Tibial nerve (tissue), 4 donors: ENCODE measurements at places on chromosomes 13 and 19. TPM values are rescaled to one million over a fixed set of nuclear protein-coding genes. Genes with fewer than 3 reads are reported as not detected.

DNA sequence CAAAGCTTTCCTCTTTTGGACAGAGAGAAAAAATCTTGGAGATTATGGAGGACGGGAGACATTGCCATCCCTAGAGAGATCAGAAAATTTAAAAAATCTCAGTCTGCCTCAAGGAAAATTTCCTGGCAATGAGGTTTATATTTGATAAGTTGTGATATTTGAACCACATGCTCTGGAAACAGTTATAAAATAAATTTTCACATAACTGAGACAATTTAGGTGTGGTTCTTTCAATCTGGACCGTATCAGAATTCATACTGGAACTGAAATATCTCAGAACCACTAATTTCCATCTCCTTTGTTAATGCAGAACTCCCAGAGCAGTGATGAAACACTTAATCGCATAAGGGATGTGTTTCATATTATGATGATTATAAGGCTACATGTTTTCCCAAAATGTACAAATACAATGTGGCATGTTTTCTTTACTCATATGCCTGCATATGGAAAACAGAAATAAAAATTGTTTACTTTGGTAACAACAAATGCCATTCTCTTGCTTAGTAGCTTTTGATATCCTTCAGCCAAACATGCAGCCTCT lies 13.7 kb downstream of the UBE2L5 start:
- H3K4me3 ChIP-seq = no peak overlapping the region
- H3K27ac ChIP-seq = no peak overlapping the region
- DNase-seq = no peak

DNA sequence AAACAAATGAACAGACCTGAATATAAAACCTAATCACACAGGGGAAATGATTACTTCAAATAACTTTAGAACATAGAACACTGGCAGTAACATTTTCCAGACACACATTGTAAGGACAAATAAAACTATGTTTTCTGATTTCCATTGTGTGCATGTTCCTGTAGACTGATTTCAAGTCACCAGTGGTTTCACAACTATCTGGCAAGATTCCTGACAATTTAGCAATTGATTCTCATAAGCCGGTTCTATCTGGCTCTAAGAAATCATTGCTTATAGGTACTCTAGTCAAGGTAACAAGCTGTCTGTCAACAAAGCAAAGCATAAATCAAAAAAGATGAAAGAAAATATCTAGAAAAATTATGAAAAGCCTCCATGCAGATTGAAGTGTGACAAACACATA lies 19.6 kb upstream of the PCCA start:
- no peak overlapping the region for H3K27ac ChIP-seq
- no peaks in the 10 kb centered on the region for H3K36me3 ChIP-seq
- no peaks in the 10 kb centered on the region for H3K4me1 ChIP-seq
- no peak overlapping the region for H3K4me3 ChIP-seq
- no peak for DNase-seq

DNA sequence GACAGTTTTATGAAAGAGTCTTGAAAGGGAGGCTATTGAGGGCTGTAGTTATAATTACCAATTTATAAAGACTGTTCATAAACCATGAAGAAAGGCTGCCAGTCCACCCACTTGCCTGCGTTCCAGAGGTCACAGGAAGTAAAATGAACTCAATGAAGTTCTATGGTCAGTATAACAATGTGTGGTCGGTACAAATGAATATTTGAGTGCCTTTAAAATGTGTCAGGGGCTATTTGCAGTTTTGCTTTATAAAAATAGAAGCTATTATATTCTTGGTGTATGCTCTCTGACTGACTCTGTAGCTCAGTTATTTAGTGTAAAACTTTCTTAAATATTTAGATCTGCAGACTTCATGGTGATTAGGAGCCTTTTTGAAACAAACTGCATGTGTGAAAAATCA lies 47.0 kb downstream of the ESD start:
- H3K36me3 ChIP-seq = peaks cover 47% of the 10 kb centered on the region
- no peaks in the 10 kb centered on the region for H3K4me1 ChIP-seq
- no peak overlapping the region for H3K4me3 ChIP-seq
- no peaks in the 10 kb centered on the region for H3K27me3 ChIP-seq
- H3K27ac ChIP-seq = peak overlapping the region; percentile 9

- no peaks in the 10 kb centered on the region for H3K36me3 ChIP-seq
- no peaks in the 10 kb centered on the region for H3K4me1 ChIP-seq
- H3K27ac ChIP-seq = no peak overlapping the region
- H3K4me3 ChIP-seq = no peak overlapping the region
- H3K27me3 ChIP-seq = no peaks in the 10 kb centered on the region
Measured at GRCh38 chr13:96860882-96861281, 133.4 kb downstream of the OXGR1 start.

DNA sequence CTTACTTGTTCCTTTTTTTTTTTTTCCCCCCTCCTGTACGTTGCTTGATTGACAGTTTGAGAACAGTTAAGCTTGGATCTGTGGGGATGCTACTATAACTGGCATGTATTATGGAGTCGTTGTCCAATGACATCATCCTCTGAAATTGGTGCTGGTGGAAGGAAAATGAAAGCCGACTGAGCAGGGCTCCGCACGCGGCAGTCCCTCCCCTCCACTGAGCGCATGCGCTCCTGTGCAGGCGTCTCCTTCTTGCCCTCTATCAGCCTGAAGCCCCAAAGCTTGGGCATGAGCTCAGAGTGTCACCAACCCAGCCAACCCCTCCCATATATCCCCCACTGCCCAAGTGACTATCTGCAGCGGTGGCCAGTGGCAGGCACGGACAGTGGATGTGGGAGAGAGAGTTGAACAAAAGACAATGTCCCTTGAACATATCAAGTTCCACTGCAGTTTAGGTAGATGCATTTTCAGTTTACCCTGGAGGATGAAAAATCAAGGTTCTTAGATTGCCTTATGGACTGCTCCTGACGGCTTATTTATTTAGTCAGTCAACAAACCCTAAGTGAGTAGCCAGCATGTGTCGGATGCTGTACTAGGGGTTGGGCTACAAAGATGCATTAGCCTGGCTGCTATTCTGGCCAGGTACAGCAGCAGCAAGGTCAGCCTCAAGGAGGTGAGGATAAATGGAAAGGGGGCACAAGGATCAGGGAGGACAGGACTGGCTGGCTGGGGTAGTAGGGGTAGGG lies 20.8 kb downstream of the MBNL2 start:
- no peaks in the 10 kb centered on the region for H3K27me3 ChIP-seq
- H3K4me3 ChIP-seq = no peak overlapping the region
- no peak for DNase-seq
- peak overlapping the region; percentile 34 for H3K27ac ChIP-seq
- H3K4me1 ChIP-seq = no peaks in the 10 kb centered on the region

DNA sequence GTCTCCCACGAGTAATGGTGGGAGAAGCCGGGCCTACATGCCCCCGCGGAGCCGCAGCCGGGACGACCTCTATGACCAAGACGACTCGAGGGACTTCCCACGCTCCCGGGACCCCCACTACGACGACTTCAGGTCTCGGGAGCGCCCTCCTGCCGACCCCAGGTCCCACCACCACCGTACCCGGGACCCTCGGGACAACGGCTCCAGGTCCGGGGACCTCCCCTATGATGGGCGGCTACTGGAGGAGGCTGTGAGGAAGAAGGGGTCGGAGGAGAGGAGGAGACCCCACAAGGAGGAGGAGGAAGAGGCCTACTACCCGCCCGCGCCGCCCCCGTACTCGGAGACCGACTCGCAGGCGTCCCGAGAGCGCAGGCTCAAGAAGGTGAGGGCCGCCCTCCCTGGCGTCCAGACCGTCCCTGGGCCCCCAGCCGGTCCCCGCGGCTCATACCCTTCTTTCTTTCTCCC lies 1.4 kb upstream of the USF2 start:
- H3K4me1 ChIP-seq = peaks cover 16% of the 10 kb centered on the region
- H3K27me3 ChIP-seq = no peaks in the 10 kb centered on the region
- H3K27ac ChIP-seq = peak overlapping the region; percentile 76

GRCh38 chr13:38348861-38349389 lies 726 bp upstream of the UFM1 start:
- DNase-seq = no peak
- peak overlapping the region; percentile 92 for H3K4me3 ChIP-seq
- peak overlapping the region; percentile 83 for H3K27ac ChIP-seq
- H3K27me3 ChIP-seq = no peaks in the 10 kb centered on the region

GRCh38 chr19:10501971-10502523 lies 1.1 kb downstream of the KEAP1 start:
- peak; percentile 53 for DNase-seq
- H3K4me3 ChIP-seq = peak overlapping the region; percentile 99
- no peaks in the 10 kb centered on the region for H3K27me3 ChIP-seq

DNA sequence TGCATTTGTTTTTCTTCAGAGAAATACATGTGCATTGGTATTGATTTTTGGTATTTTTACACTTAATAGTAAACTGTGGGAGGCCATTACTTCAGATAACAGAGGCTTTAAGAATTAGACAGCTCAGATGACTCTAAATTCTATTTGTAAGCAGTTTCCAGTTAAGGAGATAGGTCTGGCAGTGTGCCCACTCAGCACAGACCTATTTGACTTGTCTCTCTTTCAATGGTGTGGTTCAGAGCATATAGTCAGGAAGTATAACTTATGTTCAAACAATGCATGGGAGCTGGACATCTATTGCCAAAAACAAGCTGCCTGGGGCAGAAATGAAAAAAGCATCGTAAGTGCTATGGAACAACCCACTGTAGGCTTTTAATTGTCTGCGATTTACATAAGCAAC lies 370.7 kb downstream of the HS6ST3 start:
- H3K27ac ChIP-seq = no peak overlapping the region
- DNase-seq = no peak
- no peak overlapping the region for H3K4me3 ChIP-seq

DNA sequence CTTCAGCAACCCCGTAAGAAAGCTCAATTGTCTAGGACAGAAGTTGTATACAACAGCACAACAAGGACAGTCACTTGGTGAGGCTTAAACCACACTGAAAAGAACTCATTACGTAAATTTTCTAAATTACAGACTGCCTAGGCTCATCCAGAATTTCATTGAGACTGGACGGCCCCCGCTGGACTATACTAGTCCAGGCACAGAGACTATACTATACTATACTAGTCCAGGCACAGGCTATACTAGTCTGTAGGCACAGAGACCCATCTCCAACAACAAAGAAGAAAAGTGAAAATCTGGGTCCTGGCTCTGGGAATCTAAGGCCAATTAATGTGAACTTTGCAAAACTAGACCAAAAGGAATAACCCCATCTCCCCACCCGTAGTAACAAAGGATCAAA lies 700 bp downstream of the ZNF816 start:
- peak overlapping the region; percentile 59 for H3K4me3 ChIP-seq
- no peaks in the 10 kb centered on the region for H3K27me3 ChIP-seq
- H3K27ac ChIP-seq = peak overlapping the region; percentile 29

DNA sequence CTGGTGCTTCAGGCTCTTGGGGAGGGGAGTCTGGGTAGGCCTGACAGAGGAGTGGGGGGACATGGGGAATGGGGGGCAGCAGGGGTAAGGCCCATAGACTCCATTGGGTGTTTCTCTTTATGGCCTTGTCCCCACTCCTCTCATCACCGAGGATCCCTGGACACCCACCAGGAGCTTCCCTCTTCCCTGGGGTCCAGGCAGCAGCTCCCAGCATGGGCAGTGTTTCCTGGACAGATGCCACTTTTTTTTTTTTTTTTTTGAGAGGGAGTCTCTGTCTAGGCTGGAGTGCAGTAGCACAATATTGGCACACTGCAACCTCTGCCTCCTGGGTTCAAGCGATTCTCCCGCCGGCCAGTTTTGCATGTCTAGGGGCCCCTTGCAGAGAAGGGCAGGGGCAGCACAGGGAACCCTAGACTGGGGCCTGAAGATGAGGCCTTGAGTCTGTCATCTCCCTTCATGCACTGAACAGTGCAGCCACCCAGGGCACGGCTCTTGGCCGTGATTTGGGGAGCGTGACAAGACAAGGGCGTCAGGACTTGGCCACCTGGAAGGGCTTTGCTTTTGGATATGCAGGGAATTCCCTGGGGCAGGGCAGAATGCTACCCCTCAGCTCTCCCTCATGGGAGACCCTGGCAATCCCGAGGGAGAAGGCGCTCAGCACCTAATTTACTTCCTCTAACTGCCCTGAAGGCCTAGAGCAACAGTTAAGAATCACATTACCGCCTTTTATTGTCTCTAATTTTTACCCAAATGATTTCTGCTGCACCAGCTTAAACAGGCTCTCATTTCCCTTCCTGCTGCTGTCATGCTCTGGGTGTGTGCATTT lies 213.9 kb upstream of the ZNF536 start:
- no peaks in the 10 kb centered on the region for H3K27me3 ChIP-seq
- H3K36me3 ChIP-seq = no peaks in the 10 kb centered on the region
- no peaks in the 10 kb centered on the region for H3K4me1 ChIP-seq
- no peak overlapping the region for H3K27ac ChIP-seq
- DNase-seq = no peak

- H3K27me3 ChIP-seq = no peaks in the 10 kb centered on the region
- DNase-seq = no peak
- no peaks in the 10 kb centered on the region for H3K36me3 ChIP-seq
- H3K4me1 ChIP-seq = no peaks in the 10 kb centered on the region
Measured at GRCh38 chr13:92842145-92842544, 384.5 kb upstream of the GPC6 start.

GRCh38 chr13:31090961-31091624 lies 70.6 kb downstream of the HSPH1 start:
- H3K4me3 ChIP-seq = no peak overlapping the region
- no peak for DNase-seq
- H3K4me1 ChIP-seq = no peaks in the 10 kb centered on the region
- H3K36me3 ChIP-seq = no peaks in the 10 kb centered on the region
- no peaks in the 10 kb centered on the region for H3K27me3 ChIP-seq
- H3K27ac ChIP-seq = no peak overlapping the region

DNA sequence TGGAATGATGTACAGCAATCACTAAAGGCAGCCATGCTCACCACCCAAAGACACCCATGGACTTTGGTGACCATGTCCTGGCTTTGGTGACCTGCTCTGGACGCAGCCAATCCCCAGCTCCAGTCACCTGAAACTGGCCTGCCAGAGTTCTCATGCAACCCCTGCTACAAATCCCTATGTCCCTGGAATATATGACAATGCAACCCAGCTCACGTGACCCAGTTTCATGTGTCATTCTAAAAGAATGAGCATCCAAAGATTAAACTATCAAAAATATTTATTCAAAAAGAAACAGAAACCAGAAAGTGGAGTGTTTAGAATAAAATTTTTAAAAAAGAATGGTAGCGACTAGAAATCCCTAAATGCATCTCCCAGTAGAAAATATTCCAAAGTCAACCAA lies 203.3 kb upstream of the IRS2 start:
- H3K27ac ChIP-seq = no peak overlapping the region
- no peak overlapping the region for H3K4me3 ChIP-seq
- H3K36me3 ChIP-seq = no peaks in the 10 kb centered on the region
- no peaks in the 10 kb centered on the region for H3K4me1 ChIP-seq

TMEM190 gene
- total RNA-seq = not detected

ACTN4 gene
- 463 TPM for total RNA-seq

IQCN gene
- 11.4 TPM for total RNA-seq

AMH gene
- total RNA-seq = 5.4 TPM

LILRA1 gene
- 3.5 TPM for total RNA-seq

SULT2A1 gene
- not detected for total RNA-seq

MISP3 gene
- total RNA-seq = 7.8 TPM

NOTCH3 gene
- total RNA-seq = 64.3 TPM

NPAS1 gene
- 0.39 TPM for total RNA-seq

GRK1 gene
- not detected for total RNA-seq
